ENCODE measurements at places on chromosomes 5 and 9. TPM values are rescaled to one million over a fixed set of nuclear protein-coding genes. Genes with fewer than 3 reads are reported as not detected.

DNA sequence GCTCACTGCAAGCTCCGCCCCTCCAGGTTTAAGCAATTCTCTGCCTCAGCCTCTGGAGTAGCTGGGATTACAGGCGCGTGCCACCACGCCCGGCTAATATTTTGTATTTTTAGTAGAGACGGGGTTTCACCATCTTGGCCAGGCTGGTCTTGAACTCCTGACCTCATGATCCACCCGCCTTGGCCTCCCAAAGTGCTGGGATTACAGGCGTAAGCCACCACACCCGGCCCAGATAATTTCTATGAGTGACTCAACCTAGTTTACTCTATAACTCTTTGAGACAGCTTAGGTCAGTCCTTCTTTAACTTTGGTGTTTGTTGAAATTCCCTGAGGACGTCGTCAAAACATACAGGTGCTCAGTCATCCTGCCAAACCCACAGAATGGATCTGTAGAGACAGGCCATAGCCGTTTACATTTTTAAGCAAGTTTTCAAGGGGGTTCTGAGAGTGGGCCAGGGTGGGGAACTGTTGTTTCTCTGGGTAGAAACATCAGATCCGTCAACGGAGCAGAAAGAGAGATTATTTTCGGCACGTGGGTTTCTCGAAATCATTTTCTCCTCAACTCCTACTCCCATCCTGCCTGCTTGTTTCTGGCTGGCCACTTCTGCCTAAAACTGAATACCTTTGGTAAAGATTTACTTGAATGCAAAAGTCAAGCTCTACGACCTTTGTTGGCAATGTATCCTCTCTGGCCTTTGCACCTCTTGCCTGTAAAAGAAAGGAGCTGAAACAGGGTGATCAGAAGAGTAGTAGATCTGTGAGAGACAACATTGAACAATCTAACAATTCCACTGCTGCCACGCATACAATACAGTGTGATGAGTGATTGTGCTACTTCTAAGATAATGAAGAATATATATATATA, 6.0 kb upstream of the BOD1 start:
- no peak for DNase-seq

DNA sequence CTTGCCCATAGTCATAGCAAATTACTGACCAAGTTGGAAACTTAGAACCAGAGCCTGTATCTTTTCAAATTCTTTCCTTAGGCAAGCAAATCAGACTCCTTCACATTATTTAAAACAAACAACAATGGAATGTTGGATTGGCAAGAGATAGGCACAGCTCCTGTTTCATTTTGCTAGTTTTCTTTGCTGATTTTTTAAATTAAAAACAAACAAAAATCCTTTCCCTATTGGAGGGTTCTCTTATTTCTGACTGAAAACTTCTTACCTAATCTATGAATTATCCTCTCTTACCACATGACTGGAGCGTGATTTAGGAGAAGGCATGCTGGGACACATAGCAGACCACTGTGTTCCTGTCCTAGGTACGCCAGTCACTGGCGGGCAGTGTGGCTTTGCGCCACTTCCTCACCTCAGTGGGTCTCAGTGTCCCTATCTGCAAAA, 63.0 kb downstream of the TTC39B start:
- no peak for DNase-seq

DNA sequence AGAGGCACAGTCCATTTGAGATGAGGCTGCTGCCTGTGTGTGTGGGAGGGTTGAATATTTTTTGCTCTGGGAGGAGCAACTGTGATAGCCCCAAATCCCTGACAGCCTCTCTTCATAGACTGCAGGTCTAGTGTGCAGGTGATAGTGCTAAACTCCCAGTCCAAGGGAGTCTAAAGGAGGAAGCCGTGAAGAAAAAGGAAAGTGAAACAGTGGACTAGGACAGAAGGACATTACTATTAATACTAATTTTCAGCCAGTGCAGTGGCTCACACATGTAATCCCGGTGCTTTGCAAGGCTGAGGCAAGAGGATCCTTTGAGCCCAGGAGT, 295.0 kb downstream of the PDE4D start:
- DNase-seq: no peak

- no peak for DNase-seq
These were observed 145.1 kb downstream of the IRX1 start for GRCh38 chr5:3740546-3741373.

DNA sequence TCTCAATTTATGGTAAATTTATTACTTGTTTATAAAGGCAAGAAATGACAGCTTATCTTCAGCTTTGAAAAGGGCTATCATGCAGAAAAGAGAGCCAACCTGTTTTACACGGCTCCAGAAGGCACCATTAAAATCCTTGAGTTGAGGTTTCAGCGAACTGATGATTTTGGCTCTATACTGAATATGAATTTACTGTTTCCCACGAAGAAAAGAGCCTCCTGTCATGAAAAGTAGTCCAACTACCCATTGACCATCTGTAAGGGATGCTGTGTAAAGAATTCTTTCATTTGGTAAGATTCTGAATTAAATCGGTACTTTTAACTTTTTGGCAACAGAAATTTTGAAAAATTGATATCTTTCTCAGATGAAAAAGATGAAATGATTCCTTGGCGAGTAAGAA, 657.6 kb upstream of the ZNF608 start:
- no peak for DNase-seq

- no peak for DNase-seq
These were observed 346.4 kb upstream of the SLC24A2 start for GRCh38 chr9:20135119-20135697.

DNA sequence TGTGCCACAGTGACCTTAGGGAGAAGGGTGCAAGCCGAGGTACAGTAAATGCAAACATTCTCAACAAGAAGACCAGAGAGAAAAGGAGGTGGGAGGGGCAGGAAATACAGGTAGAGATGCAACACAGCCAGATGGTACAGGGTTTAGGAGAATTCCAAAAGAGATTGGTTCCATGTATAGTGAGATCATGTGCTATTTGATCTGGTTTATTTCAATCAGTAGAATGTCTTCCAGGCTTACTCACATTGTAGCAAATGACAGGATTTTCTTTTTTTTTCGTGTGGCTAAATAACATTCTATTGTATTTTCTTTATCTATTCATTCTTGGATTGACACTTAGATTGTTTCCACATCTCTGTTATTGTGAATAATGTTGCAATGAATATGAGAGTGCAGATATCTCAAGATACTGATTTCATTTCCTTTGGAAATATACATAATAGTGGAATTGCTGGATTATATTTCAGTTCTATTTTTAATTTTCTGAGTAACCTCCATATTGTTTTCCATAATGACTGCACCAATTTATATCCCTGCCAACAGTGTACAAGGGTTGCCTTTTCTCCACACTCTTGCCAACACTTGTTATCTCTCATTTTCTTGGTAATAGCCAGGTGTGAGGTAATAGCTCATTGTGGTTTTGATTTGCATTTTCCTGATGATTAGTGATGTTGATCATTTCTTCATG, 107.8 kb upstream of the GAS1 start:
- no peak for DNase-seq

DNA sequence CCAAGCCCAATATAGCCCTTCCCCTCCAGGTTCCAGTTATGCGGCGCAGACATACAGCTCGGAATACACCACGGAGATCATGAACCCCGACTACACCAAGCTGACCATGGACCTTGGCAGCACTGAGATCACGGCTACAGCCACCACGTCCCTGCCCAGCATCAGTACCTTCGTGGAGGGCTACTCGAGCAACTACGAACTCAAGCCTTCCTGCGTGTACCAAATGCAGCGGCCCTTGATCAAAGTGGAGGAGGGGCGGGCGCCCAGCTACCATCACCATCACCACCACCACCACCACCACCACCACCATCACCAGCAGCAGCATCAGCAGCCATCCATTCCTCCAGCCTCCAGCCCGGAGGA, 6.3 kb downstream of the NR4A3 start:
- DNase-seq: no peak

GRCh38 chr9:101578378-101578777, 16.4 kb downstream of the PPP3R2 start:
- no peak for DNase-seq

DNA sequence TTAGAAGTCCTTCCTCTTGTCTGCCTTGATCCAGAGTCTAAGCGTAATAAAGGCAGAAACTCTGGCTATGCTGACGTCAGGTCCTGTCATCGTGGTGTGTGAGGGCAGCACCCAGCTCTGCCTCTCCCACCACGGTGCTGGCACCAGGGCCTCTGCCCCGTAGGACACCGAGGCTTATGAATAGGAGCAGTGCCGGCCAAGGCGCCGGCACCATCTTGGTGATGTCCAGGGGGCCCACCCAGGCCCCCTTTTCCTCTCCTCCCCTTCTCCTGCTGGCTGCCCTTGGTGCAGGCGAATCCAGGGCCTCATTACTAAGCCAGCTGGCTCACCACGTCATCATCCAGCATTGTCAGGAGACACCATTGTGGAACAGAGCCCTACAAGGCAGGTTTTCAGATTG, 252.3 kb downstream of the FANCC start:
- no peak for DNase-seq

- no peak for DNase-seq
These were observed 80.4 kb upstream of the CDH6 start for GRCh38 chr5:31113101-31113500.

Gene SLC25A48
- 2.8 TPM for total RNA-seq

Gene CENPH
- 23.4 TPM for total RNA-seq

Gene ACOT12
- not detected for total RNA-seq

Gene C5orf34
- 4.8 TPM for total RNA-seq

Gene IL3
- total RNA-seq: not detected

Gene DOCK8
- total RNA-seq: 0.37 TPM

Gene FST
- total RNA-seq: 0.34 TPM

Gene IFNA8
- not detected for total RNA-seq

Gene ZBTB26
- total RNA-seq: 5.5 TPM

Gene ATP10B
- 0.07 TPM for total RNA-seq

Gene NR4A3
- 0.86 TPM for total RNA-seq

All from HCT116 (cell line).